Suppressor macrophage treated with lipopolysaccharide for 4 hours (primary cell): ENCODE measurements at places on chromosomes 2 and 18.
A peak's percentile ranks its signal among the peaks of the same experiment; 100 is the strongest.

- no peak for DNase-seq
Measured at GRCh38 chr2:165044505-165045303, 89.4 kb upstream of the SLC38A11 start.

DNA sequence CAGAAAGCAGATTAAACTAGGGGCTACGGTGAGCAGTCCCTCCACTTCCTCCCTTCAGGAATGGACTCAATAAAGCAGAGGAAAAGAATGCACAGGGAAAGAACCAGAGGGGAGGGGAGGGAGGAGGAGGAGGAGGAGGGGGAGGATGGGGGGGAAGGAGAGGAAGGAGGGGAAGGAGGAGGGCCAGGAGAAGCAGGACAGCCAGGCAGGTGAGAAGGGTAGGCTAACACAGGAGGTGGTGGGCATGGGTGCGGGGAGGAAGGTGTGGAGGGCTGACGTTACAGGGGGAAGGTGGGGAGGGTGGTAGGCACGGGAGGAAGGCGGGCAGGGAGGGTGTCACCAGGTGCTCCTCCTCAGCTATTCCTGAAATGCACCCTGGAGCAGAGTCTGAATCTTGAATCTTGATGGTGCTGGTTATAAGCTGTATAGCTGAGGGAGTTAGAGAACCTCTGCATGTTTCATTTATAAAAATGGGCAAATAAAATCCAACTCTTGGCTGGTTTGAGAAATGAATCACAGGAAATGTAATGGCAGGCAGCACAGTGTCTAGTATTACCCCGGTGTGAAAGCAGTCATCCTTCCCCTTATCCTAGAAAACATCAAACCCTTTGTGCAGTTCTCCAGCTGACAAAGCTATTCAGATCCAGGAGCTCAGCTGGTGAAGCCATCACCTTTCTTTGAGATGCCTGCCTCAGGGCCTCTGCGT is 3.4 kb downstream of the TMEM18 start:
- DNase-seq = no peak

DNA sequence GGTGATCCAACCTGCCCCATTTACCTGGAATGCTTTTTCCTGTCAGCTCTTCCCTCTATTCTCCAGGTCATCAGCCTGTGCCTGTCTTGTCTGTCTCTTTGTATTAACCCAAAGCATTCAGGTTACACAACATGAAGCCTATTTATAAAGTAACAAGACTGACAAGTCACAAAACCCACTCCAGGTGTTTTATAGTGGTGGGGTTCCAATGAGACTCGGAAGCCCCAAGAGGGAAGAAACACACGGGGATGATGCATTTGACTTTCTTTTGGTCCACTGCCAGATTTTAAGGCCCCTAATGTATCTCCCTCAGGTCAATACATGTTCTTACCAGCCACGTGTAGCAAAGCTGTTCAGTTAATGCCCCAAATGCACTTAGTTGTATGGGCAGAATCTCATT is 27.5 kb downstream of the TGFA start:
- DNase-seq = no peak

DNA sequence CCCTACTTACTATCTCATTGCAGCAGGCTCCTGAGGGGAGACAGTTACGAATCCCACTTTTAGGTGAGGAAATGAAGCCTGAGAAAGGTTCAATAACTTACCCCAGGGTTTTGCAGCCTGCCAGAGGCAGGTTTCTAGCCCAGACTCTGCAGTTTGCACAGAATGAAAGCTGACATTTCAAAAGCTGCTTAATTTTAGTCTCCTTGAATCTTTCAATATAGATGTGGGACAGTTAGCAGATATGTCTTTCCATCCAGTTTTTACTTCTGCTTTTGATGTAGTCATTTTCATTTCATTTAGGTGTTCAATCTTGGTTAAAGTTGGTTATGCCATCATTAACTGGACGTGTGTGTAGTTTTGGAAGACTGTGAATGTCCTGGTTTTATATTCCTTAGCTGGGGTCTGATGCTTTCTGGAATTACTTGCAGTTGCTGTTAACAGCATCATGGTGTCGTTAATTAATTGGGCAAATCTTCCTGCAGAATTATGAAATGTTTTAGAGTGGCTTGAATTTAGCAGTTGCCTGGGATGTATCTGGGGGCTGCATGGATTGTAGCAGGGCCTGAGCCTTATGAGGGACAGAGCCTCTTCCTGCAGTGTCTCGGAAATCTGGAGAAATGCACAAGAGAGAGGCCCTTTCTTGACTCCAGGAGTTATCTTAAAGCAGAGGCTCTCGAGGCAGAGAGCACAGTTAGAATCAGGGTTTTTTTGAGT is 100.8 kb downstream of the ZNF532 start:
- no peak for DNase-seq

DNA sequence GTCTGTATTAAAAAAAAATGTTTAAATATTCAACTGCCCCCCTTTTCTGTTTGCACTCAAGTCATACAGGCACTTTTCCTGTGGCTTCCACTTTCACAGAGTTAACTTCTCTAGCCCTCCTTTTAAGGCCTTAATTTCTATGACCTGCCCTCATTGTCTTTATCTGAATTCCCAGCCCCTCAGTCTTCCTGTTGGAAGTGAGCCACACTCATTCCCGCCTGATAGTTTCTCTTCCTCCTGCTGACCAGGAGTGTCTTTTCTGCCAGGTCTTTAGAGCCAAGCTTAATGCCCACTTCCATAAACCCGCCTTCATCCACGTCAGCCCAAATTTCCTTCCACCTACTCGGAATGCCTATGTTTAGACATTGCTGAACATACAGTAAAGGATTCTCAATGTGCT is 10.5 kb downstream of the COPS8 start:
- DNase-seq = no peak

DNA sequence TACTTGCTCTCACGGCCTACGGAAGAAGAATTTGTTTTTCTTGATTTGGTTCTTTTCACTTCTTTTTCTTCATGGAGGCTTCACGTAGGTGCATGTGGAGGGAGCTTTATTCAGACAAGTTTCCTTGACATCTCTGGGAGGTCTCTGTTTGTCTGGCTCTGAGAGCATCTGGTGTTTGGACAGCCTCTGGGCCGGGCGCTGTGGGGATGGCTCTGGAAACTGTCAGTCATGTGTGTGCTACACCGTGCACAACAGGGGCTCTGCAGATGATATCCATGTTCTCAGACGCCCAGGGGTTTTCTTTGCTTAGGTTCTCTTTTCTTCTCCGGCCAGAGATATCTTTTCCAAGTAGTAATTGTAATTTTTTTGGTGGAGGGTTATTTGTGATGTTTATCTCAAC is 130.7 kb downstream of the SH3RF3 start:
- DNase-seq = no peak

- DNase-seq = no peak
Measured at GRCh38 chr2:59998324-59998723, 555.1 kb downstream of the BCL11A start.

- peak; percentile 19 for DNase-seq
Measured at GRCh38 chr2:97774425-97774824, 61.0 kb downstream of the ZAP70 start.

DNA sequence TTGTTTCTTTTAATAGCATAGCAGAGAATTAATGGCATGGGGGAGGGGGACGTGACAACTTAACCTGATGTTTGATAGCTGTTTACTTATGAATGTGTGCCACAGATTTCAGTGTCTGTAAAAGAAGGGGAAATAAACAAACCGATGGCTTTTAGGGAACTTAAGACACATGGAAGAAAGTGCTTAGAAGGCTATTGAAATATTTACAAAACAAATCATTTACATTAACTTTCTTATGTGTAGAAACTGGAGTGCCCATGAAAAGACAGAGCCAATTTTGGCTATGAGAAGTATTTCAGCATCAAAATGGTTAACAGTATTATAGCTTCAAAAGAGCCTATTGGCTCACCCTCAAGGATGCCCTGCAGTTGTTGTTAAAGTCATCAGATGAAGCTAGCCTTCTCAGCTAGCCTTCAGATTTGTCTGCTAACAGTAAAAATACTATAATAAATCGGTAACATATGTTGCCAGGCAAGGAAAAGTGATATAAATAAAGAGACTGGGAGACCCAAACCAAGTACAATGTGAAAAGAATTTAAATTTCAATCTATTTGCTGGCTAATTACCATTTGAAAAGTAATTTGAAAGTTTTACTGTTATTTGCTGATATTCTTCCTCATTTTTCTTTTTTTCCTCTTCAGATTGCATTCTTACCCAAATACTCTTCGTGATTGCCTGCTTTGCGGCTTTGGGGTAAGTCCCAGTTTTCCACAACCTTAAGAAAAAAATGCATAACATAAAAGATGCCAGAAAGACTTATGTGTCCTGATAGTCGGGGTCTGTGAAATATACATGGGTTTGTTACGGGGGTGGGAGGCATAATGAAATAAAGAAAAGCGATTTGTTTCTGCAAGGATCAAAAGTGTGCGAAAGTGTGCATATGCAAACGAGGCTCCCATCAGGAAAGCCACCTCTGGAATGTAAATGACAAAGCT is 256.4 kb downstream of the MEIS1 start:
- DNase-seq = no peak

DNA sequence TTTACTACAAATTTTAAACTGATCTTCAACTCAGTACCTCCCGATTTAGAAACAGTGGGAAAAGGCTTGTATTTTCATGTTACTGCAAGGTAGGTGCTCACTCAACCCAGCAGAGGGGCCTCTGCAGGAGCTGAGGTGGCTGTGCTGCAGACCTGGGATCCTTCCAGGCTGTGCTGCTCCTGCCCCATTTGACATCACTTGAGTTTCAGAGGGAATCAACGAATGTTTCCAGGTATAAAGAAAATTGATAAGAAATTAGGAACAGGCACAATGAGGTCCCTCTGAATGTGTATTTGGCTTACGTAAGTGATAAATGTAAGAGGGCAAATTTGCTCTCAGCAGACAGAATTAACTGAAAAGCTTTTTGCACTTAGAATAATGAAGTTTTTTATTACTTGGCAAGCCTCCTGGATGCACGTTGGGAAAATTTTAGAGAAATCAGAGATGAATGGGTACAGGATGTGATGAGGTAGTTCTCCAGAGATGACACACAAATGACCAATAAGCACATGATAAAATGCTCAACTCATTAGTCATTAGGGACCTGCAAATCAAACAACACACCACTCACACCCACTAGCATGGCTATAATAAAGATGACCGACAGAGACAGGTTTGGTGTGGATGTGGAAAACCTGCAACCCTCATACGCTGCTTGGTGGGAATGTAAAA is 114.0 kb downstream of the NOL10 start:
- DNase-seq = peak; percentile 14

DNA sequence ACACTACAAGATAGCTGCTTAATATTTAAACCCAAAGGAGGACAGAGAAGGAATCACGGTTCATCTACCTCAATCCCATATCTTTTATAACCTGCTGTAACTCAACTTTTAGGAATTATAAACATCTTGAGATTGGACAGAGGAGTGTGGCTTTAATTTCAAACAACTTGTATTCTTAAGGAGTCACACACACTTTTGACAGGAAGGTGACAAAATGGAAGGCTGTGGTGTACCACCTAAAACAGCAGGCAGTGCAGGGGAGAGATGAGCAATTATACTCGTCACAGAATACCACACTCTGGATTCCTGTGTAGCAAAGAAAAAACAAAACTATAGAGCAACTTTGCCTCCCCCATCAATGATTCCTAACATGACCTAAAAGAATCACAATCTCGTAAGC is 194.8 kb downstream of the ZEB2 start:
- DNase-seq = no peak

DNA sequence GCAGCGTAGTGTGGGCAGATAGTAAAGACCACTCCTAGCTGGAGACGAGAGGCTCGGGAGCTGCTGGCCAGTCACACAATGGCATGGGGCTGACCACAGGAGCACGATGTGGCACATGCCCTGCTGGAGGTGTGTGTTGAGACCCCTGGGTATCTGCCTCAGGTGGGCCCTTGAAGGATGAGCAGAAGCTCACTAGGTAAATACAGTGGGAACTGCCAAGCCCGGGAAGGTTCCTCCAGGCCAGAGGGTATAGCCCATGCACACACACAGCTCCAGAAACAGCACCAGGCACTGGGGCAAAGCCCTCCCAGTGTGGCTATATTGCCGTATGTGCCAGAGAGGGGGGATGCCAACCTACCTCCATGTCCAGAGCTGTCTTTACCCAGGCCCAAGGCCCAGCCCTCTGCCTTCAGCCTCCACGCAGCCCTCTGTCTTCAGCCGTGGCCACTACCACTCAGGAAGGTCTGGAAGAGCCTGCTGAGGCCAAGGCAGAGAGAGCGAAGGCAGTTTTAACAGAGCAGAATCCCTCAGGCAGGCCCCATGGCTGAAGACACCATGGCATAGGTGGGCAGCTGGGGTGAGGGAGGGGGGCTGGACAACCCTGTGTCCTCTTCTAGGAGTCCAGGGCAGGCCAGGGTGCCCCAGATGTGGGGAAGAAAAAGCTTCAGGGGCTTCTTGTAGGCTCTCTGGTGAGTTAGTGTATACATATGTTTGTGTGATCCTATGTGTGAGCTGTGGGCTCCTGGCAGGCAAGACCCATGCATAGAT is 7.0 kb upstream of the ARID5A start:
- DNase-seq = no peak

DNA sequence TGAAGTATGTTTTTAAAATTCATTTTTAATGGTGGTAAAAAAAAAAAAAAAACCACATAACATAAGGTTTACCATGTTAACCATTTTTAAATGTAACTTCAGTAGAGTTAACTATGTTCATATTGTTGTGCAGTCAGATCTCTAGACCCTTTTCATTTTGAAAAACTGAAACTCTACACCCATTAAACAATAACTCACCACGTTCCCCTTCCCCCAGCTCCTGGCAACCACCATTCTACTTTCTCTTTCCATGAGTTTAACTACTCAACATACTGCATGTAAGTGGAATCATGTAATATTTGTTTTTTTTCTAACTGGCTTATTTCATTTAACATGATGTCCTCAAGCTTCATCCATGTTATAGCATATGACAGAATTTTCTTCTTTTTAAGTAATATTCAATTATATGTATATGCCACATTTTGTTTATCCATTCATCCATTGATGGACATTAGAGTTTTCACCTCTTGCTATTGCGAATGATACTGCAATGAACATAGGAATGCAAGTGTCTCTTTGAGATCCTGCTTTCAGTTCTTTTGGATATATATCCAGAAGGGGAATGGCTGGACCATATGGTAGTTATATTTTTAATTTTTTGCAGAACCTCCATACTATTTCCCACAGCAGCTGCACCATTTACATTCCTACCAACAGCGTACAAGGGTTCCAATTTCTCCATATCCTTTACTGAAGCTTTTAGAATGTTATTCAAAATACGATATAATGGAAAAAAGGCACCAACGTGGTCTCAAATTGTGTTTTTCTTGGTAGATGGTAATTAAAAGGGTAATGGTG is 91.0 kb downstream of the SPTBN1 start:
- DNase-seq = no peak

GRCh38 chr2:28055325-28055970 is 164.9 kb downstream of the BABAM2 start:
- peak; percentile 9 for DNase-seq
